Glomerular endothelial cell (primary cell): ENCODE measurements at places on chromosomes 16 and 17.

GRCh38 chr16:11073407-11073999, 129.1 kb downstream of the CLEC16A start:
- DNase-seq, result no peak

DNA sequence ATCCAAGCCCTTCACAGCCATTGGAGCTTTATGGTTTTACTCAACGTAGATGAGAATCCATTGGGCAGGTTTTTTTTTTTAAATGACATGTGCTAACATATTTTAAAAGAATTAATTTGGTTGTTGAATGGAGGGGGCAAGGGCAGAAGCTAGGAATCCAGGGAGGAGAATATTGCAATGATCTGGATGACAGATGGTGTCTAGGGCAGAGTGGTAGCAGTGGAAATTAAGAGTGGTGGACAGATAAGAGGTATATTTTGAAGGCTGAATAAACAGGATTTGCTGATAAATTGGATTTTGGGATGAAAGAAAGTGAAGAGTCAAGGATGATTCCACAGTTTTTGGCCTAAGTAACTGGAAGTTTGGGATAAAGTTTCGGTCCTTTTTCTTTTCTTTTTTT, 54.8 kb upstream of the DHX40 start:
- DNase-seq, result no peak

DNA sequence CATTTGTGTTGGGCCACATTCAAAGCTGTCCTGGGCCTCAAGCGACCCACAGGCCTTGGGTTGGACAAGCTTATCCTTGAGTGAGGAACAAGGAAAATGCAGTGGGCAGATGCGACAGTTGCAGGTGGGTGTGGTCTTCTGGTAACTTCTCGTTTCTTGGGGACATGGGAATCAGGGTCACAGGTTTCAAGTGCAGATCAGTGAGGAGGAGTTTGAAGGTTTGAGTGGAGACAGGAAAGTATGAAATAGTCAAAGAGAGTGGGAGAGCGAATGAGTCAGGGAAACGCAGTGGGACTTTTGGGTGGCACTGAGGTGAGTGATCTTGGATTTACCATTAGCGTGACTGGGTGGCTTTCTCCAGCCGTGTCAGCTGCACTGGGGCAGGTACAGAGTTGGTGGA, 15.4 kb upstream of the CCL22 start:
- DNase-seq, result no peak

DNA sequence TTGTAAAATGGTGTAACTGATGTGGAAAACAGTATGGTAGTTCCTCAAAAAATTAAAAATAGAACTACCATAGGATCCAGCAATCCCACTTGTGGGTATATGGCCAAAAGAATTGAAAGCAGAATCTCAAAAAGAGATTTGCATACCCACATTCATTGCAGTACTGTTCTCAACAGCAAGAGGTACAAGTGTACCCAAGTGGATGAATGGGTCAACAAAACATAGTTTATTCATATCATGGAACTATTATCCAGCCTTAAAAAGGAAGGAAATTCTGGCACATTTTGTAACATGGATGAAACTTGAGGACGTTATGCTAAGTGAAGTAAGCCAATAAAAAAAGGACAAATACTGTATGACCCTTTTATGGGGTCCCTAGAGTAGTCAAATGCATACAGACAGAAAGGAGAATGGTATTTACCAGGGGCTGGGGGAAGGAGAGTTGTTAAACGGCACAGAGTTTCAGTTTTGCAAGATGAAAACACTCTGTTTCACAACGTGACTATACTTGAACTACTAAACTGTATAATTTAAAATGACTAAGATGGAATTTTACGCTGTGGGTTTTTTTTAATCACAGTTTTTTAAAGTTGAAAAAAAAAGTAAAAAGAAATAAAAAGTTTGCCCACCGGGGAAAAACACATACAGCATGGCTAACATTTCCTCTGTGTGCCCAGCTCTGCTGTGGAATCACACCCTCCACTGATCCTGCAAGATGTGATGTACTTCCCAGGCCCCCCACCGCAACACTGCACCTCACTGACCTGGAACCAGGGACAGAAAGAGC, 6.1 kb downstream of the TVP23A start:
- no peak for DNase-seq
